AG09309 (cell line): ENCODE measurements at places on chromosomes 16 and 17.

- no peak for DNase-seq
These were observed 29.0 kb downstream of the ZC3H18 start for GRCh38 chr16:88599092-88599733.

- no peak for DNase-seq
These were observed 93.9 kb upstream of the CDH8 start for GRCh38 chr16:62130101-62130500.

- no peak for DNase-seq
These were observed 321.8 kb downstream of the SNX29 start for GRCh38 chr16:12298285-12298684.

- no peak for DNase-seq
These were observed 19.9 kb upstream of the ZC3H18 start for GRCh38 chr16:88550246-88550661.

DNA sequence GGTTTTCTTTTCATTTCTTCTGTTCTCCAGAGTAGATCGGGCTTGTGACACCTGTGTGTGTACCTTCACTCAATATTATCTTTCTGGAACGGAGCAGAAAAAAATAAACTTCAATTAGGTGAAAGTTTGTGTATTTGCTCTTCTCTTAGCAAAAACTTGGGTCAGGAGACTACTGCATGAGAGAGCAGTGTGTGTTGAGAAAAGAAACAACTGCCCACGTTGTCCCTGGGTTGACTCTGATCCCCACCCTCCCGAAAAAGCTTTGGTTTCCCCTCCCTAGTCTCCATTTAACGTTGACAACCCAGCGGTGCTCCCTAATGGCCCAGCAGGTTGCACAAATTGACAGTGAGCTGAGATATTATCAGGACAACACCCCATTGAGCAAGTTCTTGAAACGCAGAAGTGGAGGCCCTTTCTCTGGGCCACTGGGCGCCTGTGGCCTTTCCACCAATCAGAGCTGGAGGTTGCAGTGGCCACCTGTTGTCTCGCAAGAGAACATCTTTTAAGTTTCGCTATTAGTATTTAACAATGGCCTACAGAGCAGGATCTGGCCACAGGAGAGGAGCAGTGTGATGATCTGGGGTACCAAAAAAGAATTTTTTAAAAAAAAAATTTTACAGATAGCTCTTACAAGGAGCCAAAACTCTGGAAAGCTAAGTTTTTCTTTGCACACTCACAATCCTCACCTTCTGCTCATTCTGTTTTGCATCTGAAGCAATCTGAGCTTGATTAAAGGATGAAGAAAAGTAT lies 1.5 kb upstream of the TOX3 start:
- no peak for DNase-seq

GRCh38 chr16:3548859-3549258 lies 28.3 kb downstream of the NLRC3 start:
- no peak for DNase-seq

DNA sequence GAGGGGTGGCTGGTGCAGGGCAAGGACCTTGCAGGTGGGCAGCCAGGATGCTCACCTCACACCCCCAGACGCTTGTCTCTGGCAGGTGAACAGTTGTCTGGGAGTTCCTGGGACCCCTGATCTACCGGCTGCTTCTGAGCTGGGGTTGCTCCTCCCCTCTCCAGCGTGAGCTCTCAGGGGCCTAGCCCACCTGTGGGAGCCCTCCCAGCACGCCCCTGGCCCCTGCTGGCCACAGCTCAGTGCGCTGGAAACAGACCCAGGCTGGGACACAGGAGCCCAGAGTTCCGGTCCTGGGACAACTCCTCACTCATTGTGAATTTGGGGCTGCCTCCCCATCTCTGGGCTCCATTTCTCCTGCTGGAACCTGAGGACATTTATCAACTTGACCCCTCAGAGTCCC lies 30.3 kb downstream of the ARHGAP23 start:
- DNase-seq: no peak

DNA sequence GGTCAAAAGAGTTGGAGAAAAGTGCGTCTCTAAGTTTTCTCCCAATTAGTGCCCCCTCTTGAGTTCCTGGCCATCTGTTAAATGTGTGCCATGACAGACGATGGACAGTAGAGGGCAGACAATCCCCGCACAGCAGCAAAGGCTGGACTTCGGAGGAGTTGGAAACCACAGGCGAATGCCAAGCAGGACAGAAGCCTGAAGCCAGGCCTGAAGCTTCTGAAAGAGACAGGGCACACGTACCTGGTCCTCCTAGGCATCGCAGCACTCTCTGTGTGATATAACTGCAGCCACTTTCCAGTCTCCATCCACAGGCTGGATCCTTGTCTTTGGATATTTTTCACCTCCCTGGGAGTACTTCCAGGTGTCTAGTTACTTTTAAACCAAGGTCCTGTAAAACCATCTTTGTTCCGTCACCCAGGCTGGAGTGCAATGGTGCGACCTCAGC lies 14.5 kb downstream of the C17orf100 start:
- DNase-seq: peak; percentile 56
